ENCODE measurements at places on chromosomes 4 and X.

- DNase-seq = no peak
Observed at GRCh38 chrX:41468647-41469323, 21.6 kb downstream of the NYX start.

GRCh38 chrX:84186603-84187532 is 1.1 kb downstream of the RPS6KA6 start:
- no peak for DNase-seq

- no peak for DNase-seq
Observed at GRCh38 chr4:63221477-63221876, 1187.8 kb downstream of the TECRL start.

DNA sequence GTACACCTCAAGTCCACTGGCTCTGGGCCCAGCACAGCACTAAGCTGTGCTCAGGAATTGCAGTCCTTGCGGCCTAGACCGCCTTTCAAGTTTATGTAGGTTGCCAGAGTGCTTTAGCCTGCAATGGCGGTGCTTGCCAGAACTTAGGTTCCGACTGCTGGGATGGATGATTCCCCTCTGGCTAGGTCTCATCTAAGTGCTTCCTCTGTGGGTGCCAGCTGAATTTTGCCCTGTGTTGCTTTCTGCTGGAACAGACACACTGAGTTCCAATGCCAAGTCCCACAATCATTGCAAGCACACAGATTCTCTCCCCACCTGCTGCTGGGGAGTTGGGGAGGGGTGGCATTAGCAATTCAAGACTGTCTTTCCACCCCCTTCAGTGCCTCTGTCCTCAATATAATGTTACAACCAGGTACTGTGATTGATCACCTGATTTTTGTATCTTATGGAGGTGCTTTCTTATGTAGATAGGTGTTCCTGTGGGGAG is 129.5 kb downstream of the GRID2 start:
- no peak for DNase-seq

DNA sequence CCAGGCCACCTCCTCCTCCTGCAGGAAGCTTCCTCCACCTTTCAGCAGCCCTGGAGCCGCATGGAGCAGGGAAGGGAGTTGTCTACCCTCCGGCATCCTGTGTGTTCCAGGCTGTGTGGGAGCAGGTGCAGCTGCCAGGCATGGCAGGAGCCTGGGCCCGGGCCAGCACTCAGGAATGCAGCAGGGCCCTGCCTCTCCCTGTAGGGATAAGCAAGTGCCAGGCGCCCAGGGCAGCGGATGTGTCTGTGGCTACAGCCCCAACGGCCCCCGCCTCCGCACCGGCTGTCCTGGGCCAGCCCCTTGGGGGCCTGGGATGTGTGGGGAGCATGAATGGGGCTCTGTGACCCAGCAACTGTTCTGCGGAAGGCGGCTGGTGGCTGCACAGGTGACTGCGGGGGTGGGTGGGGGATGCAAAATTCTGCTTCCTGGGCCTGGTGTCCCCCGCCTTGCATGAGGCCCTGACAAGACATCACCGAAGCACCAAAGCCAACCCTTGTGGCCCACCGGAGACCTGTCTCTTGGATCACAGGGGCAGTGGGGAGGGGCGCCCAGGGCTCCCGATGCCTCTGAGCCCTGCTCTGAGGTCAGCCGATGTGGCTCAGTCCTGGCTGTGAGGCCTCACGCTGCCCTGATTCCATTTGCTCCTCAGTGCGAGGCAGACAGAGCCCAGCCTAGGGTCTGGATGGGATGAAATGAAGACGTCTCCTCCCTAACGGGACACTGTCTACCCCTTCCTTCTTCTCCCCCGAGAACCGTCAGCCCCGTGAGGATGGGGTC is 1.4 kb upstream of the DOK7 start:
- no peak for DNase-seq

DNA sequence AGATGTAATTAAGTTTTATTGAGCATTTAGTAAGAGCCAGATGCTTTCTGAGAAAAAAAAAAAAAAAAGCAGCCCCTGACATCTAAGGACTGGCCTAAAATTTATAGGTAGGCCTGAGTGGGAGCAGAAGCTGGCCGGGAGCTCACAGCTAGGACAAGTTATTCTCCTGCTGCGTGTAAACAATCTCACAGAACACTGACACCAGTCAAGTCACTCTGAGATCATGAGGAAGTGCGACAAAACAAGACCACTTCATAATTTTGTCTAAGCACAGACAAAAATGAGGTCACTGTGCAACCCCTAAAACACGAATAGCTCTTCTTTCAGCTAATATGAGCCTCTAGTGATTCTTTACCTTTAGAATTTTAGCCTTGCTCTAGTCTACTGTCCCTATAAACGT is 15.3 kb upstream of the NSUN7 start:
- DNase-seq = no peak
